ENCODE measurements at places on chromosomes 2 and 18.

DNA sequence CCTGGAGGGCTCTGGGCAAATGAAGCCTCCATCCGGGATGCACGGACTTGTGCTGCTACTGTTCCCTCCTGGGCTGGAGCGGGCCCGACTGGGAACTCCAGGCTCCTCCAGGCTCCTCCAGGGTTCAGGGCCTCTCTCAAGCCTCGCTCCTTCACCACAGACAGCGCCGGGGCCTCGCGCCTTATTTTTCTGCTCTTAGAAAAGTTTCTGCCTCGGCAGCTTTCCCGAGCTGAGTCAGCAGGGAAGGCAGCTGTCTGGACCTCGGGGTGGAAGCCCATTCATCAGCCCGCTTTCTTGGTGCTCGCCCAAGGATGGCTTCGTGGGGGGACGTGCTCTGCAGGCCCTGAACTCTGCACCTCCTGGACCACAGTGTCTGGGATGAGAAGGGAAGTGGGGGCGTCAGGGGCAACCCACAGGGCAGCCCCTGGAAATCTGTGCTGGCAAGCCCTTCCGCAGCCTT lies 12.9 kb upstream of the TEX51 start:
- DNase-seq: no peak

DNA sequence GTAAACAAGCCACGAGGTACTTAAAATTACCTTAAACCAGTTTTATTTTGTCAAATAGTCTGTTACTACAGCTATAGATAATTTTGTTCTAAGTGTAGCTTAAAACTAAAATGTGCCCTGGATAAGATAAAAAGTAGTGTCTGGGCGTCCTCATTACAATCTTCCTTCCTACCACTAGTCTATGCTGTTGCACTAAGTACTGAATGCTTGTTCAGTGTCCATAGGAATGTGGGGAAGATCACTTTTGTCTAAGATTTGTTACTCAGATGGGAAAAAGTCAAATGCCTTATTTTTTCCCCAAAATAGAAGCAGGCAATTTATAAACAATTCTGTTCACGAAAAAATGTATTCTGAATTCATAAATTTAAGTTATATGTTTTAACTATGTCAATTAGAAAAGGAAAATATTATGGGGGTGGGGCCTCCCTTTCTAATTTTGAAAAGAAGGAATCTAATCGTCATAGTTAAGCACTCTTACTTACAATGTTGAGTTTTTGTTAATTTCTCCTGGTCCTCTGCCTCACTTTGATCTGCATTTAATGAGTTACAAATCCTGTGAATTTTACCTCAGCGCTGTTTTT lies 140.4 kb upstream of the VRK2 start:
- DNase-seq: no peak

GRCh38 chr2:161975062-161975812 lies 98.8 kb downstream of the DPP4 start:
- no peak for DNase-seq

GRCh38 chr2:14232217-14232616 lies 400.3 kb upstream of the LRATD1 start:
- no peak for DNase-seq

- no peak for DNase-seq
These were observed 552.8 kb downstream of the BCL11A start for GRCh38 chr2:60000686-60001085.

GRCh38 chr2:95719473-95720060 lies 127.8 kb downstream of the TRIM43 start:
- DNase-seq: no peak

DNA sequence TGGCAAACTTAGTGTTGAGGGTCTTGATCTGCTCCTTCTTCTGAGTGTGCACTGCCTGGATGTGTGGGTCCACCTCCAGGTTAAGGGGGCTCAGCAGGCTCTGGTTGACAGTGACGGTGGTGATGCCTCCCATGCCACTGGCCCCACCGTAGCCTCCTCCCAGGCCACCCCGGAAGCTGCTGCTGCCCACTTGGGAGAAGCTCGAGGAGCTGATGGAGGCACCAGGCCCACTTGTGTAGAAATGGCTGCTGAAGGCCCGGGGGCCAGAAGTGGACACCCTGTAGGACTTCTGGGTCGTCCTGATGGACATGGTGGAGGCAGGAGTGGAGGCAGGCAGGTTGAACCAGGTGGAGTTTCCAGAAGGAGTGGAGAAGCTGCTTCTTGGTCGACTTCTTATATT lies 6.4 kb upstream of the DUSP19 start:
- no peak for DNase-seq

GRCh38 chr2:219084791-219085190 lies 24.1 kb upstream of the IHH start:
- no peak for DNase-seq

DNA sequence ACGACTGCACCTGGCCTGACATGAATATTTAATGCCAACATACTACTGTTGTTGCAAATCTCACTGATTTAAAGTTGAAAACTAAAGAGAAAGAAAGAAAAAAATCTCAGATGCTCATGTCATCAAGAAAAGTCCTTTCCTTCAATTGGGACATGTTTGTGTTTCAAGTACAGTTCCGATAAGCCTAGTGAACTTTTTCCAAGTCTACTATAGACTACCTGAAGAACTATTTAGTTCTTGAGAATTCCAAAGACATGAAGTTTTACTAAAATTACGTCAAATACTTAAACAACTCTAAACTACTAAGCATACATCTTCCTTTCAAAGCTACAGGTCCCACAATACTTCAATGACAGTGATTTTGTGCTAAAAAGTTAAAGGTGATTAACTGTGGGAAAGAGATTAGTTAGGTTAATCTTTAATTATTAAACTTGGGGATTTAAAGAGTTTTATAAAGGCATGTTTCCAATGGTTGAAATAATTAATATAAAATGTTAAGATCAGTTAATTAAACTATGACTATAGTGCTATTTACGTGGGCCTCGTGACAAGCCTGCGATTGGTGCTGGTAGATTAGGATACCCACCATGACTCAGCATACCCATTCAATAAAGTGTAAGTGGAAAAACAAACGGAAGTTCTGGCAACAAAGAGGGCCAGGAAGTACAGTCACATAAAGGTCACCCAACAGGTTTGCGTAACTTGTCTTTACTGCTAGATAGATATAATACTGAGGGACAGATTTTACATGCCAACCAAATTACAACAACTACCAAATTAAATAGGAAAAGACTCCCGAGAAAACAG lies 55.5 kb downstream of the SEPTIN10 start:
- no peak for DNase-seq
